ENCODE measurements at places on chromosomes 7 and 10.

- no peak for DNase-seq
Measured at GRCh38 chr7:42687211-42688055, 224.4 kb downstream of the C7orf25 start.

- no peak for DNase-seq
Measured at GRCh38 chr10:86509145-86509544, 12.4 kb downstream of the WAPL start.

DNA sequence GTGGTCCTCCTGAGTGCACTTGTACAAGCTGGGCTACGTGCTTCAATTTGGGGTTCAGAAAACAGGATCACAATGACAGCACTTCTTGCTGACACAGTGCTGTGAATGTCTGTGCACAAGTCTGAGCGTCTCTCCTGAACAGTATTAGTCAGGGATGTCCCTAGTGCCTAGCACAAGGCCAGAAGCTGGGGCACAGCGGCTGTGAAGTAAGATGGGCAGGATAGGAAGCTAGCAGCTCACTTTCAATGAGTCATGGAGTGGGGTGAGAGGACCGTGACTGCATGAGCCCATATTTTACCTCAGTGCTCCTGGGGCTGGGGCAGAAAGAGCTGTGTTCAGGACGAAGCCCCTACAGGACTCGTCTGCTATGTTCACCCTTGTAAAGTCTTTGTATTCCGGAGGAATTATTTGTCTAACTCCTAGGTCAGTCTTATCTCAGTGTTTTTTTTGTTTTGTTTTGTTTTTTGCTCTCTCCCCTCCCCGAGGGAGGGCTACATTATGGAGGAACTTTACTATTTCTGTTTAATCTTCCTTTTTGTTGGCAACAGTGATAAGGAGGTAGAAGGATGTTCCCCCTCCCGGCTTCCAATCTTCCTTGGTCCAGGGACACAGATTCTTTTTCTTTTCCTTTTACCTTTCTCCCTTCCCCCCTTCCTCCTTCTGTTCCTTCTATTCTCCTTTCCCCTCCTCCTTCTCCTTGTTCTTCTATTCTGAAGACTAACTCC is 2.8 kb upstream of the LRMDA start:
- no peak for DNase-seq

DNA sequence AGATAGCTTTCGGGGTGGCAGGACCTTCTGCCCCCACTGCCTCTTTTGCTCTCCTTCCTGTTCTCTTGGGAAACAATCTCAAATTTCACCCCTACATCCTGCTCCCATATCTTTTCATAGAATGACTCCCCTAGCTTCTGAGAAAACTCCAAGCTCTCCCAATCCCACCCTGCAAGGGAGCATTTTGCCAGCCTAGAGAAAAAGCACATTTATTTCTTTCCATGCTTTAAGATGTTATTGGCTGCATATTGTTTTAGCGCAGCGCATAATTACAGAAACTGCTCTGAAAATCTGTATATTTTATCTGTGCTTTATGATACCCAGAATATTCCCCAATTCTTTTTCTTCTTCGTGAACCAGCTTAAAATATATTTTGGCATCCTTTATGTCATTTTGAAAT is 601.3 kb downstream of the KCNMA1 start:
- no peak for DNase-seq

DNA sequence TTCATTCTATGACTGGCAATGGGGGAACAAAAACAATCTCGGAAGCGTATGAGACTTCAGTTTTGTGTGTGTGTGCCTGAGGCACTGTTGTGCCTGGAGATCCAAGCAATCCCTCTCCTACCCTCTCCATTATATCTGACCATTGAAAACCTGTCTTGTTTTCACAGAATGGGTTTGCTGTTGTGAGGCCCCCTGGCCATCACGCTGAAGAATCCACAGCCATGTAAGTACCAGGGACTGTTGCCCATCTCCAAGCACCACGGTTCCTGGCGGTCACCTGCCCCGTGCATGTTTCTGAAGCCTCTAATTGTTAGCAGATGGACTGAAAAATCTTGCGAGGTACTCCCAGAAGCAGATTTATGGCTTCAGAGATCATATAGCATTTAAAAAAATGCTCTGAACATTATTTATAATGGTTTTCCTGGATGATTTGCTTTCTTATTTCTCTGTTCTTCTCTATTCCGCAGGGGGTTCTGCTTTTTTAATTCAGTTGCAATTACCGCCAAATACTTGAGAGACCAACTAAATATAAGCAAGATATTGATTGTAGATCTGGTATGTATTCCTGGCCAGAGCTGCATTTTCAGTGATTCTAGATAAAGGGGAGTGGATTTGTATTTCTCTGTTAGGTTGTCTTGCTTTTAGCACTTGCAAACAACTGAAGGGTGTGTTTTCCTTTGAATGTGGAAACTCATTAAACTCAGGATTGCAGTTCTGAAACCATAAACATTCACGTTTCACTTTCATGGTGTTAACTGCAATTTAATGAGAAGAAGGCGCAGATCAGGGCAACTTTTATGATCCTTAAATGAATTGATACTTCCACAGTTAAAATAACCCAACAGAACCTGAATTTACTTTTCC is 288.2 kb downstream of the TWIST1 start:
- DNase-seq = no peak

- no peak for DNase-seq
Measured at GRCh38 chr7:29445736-29446135, 117.9 kb upstream of the PRR15 start.

DNA sequence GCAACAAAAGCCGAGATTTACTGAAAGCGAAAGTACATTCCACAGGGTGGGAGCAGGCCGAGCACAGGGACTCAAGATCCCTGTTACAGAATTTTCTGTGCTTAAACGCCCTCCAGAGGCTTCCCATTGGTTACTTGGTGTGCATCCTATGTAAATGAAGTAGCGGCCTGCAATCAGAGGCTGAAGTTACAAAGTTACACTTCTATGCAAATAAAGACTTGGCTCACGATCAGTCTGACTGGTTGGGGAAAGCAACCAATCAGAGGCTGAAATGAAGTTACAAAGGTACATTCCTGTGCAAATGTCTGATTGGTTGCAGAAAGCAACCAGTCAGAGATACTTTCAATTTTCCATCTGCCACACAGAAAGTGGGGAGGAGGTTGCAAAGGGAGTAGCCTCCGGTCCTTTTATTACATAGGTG is 4.1 kb downstream of the ACBD7 start:
- no peak for DNase-seq

DNA sequence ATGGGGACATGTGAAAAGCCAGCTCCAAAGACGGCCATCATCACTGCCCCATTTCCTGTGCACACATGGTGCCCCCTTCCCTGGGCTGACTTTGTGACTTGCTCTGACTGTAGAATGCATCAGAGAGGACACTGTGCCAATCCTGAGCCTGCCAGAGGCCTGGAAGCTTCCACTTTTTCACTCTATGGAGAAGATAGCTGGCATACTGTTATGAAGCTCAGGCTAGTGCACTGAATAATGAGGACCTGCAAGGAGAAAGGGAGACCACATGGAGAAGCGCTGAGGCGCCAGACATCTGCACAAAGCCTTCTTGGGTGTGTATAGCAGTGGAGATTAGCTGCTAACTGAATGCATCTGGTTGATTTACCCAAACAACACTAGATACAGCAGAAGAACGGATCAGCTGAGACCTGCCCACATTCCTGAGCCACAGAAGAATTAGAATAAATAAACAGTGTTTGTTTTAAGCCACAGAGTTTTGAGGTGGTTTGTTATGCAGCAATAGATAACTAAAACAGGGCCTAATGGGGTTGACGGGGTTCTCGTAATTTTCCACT is 58.9 kb upstream of the C10orf90 start:
- DNase-seq = no peak

- DNase-seq = no peak
Measured at GRCh38 chr10:101617102-101617823, 29.1 kb downstream of the DPCD start.

DNA sequence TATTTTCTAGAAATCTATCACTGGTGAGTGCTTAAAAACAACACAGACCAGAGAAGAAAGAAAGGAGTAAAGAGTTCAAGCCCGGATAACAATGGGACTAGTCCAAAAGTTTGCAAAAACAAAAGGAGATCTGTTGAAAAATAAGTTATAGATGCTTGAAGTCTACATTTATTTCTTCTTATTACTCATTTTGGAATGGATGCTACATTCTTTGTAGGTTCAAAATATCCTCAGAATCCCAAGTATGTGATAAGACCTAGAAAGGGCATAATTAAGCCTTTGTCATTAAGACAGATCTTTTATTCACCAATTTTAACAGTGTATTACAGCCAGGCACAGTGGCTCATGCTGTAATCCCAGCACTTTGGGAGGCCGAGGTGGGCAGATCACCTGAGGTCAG is 42.7 kb upstream of the ITGB8 start:
- no peak for DNase-seq

- no peak for DNase-seq
Measured at GRCh38 chr7:33824911-33825459, 80.4 kb upstream of the BMPER start.

DNA sequence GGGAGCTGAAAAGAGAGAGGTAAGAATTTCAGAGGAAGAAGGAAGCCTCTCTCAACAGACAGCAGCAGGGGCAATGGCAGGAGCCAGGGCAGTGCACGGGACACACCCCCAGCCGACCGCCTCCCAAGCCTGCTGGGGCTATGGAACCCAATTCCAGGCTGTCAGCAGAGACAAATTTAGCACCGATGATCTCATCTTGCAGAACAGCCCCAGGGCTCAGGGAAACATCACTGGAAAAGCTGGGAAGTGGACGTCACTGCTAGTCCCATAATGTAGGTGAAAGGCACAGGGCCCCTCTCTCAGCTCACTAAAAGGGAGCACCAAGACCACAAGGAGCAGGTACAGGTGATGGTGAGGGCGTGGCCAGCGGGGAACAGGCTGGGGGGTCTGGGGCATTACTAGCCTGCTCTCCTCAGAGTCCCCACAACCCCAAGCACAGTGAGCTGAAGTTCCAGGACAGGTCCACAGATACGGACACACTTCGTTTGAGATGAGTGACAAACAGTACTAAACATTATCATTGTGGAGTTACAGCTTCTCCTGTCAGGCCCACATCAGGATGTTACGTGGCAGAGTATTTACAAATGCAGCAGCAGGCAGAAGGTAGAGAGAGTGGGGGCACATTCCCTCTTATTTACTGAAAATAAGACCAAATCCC is 103.7 kb downstream of the PLXNA4 start:
- no peak for DNase-seq

GRCh38 chr10:64454962-64455361 is 933.8 kb downstream of the REEP3 start:
- DNase-seq = no peak

- DNase-seq = no peak
Measured at GRCh38 chr10:123097039-123097438, 38.7 kb upstream of the HMX3 start.

DNA sequence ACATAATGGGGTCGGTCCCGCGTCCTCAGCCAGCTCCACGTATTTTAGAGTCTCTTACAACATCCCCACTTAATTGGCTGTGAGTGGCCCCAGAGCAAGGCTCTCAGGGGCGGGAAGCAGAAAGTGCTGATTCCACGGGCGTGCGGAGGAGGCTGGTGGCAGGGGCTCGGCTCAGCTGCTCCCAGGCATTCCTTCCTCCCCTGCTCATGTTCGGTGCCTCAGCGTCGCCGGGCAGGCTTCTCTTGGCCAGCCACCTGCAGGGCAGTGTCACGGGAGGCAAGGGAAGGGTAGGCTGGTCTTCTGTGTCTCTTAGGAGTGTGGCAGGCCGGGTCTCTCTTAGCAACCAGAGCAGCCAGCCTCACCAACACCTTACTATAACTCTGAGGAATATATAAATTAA is 33.8 kb downstream of the IL15RA start:
- no peak for DNase-seq

GRCh38 chr7:74587435-74588126 is 69.9 kb upstream of the GTF2I start:
- DNase-seq = no peak

- DNase-seq = no peak
Measured at GRCh38 chr7:98323597-98324322, 42.3 kb downstream of the BRI3 start.

DNA sequence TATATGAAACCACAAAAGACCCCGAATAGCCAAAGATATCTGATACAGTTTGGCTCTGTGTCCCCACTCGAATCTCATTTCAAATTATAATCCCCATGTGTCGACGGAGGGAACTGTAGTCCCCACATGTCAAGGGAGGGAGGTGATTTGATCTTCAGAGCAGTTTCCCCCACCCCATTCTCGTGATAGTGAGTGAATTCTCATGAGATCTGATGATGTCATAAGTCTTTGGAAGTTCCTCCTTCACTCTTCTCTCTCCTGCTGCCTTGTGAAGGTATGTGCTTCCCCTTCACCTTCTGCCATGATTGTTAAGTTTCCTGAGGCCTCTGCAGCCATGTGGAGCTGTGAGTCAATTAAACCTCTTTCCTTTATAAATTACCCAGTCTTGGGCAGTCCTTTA is 13.0 kb downstream of the ELAPOR2 start:
- no peak for DNase-seq

DNA sequence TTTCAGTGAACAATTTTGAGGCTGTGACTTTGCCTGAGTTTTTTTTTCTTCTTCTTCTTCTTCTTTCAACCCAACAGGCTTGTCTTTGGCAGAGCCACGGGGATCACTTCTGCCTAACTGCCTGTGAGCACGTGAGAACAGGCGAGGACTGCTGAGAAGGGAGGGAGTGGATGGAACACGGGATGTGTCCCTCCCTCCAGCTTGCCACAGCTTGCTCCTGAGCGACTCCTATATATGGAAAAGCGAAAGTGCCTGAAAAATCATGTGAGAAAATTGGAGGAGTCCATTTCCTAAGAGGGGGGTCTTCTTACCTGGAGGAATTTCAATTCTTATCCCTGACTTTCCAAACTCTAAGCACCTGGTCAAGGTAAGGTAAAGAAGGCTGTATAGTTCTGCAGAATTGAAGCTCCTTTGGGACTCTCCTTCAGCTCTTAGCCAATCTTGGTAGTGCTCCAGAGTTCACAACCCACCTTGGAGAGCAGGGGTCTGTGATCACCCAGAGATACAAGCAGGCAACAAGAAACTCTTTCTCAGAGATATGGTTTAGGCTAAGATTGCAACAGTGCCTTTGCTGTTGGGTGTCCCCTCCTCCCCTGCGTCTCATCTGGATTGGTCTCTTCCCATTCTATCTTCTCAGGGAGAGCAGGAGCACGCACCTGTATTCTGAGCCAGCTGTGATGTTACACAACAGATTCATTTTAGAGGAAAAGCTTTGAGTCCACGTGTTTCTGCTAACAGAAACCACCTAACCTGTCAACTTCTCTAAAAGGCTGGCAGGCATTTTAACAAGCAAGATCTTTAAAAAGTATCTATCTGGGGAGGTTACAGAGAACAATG is at the start of gene MAT1A:
MAT1A (minus strand) TSS at position 208 of the 837 bp plus-strand sequence. CDS start 235 bp downstream, outside the sequence.
- no peak for DNase-seq

- DNase-seq = no peak
Measured at GRCh38 chr7:158477866-158478265, 109.8 kb downstream of the PTPRN2 start.

- no peak for DNase-seq
Measured at GRCh38 chr10:73828161-73828560, 16.8 kb upstream of the NDST2 start.

Measured in stimulated activated CD8-positive, alpha-beta memory T cell treated with anti-CD3 and anti-CD28 coated beads, Interleukin-4, amount 100 ng/mL, for 4 hours (primary cell).